CD4-positive, alpha-beta T cell treated with Interleukin-12 subunit alpha and Interleukin-12 subunit beta, for 1 hour (primary cell): ENCODE measurements at places on chromosomes 6 and 20.

DNA sequence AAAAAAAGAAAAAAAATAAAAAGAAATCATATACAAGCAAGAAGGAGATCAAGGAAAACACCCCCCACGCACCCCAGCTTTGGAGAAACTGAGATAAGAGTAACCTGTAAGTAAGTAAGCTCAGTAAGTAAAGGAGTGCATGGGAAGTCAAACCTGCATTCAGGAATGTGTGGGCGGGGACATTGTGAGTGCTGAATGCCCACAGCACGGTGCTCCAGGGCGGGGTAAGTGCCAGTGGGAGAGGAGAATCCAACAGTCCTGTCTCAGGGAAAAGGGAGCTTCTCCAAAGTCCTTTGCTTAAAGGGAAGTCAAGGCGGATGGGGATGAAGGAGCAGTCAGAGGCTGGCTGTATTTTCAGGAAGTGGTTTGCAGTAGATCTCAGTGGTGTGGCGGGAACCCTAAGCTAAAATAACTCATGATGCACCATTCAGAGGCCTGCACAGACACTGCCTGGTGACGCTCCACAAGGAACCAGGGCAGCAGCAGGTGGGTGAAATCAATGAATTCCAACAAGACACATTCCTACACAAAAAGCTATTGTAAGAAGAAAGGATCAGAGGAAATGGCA lies 368.0 kb downstream of the QKI start:
- no peak for DNase-seq

GRCh38 chr6:121932076-121932991 lies 467.1 kb upstream of the HSF2 start:
- DNase-seq: no peak

GRCh38 chr6:113476937-113477839 lies 380.0 kb upstream of the MARCKS start:
- DNase-seq: no peak

GRCh38 chr6:102215425-102215824 lies 821.9 kb downstream of the GRIK2 start:
- DNase-seq: no peak
